Stimulated activated CD8-positive, alpha-beta memory T cell treated with anti-CD3 and anti-CD28 coated beads, Interleukin-7, amount 100 ng/mL, for 1 hour (primary cell): ENCODE measurements at places on chromosomes 11 and 22.

GRCh38 chr22:22099833-22100812, 117.5 kb upstream of the TOP3B start:
- DNase-seq = no peak

GRCh38 chr11:111942829-111943228, 5.7 kb downstream of the DIXDC1 start:
- no peak for DNase-seq

DNA sequence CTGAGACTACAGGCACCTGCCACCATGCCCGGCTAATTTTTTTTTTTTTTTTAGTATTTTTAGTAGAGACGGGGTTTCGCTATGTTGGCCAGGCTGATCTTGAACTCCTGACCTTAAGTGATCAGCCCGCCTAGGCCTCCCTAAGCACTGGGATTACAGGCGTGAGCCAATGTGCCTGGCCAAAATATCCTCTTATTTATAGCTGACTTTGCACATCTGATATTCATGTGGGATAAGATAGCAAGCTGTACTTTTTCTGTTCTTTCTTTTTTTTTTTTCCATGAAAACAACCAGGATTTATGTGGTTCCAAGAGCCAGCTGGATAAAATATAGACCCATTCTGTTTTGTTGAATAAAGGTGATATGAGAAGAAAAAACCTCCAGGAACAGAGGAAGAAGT, 12.1 kb upstream of the XBP1 start:
- no peak for DNase-seq

GRCh38 chr11:126167488-126167887, 44.0 kb downstream of the RPUSD4 start:
- DNase-seq = no peak

GRCh38 chr22:33598821-33599220, 321.5 kb downstream of the LARGE1 start:
- DNase-seq = no peak

DNA sequence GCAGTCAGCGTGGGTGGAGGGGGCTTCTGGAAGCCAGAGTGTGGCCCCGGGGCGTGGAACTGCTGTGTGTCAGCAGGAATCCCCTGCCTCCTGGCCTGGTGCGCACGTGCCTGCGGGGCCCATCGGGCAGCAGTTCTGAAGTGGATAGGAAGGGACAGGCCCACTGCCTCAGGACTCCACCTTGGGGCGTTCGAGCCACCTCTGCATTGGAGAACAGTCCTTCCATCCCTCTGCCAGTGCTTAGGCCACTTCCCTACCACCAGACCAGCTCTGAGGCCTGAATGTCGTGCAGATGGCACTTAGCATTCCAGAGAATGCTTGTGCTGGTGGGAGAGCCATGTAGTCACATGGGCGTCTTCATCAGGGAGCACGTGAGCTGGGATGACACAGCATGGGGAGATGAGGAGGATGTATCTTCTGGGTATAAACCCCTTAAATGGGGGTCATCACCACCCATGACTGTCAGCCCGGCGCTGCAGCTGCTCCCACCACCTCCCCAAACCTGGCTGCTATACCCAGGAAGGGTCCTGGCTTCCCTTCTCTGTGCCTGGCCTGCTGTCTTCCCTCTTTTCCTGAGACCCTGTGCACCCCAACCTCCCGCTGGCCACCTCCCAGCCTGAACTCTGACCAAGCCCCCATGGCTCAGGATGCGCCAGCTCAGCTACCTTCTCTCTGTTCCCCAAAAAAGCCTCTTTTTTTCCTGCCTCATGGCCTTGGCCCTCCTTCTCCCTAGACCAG, 9.7 kb downstream of the INCENP start:
- DNase-seq = no peak
